ENCODE measurements at places on chromosomes 3 and 15.

DNA sequence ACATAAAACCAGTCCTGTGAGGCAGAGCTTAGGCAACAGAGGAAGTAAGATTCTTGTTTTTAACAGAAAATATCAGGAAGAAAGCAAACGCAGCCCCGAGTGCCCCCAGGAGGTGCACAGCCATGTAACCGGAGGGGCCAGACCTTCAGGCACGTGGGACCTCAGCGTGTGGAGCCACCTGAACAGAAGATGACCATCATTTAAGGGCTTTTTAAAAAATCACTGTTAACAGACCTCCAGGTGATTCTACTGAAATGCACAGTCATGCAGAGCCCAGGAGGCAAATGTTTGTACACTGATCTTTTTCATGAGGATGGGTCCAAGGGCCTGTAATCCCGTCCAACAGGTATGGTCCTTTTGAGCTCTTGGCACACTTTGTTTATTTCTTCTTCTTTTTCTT, 38.8 kb downstream of the SPG21 start:
- no peak for DNase-seq

DNA sequence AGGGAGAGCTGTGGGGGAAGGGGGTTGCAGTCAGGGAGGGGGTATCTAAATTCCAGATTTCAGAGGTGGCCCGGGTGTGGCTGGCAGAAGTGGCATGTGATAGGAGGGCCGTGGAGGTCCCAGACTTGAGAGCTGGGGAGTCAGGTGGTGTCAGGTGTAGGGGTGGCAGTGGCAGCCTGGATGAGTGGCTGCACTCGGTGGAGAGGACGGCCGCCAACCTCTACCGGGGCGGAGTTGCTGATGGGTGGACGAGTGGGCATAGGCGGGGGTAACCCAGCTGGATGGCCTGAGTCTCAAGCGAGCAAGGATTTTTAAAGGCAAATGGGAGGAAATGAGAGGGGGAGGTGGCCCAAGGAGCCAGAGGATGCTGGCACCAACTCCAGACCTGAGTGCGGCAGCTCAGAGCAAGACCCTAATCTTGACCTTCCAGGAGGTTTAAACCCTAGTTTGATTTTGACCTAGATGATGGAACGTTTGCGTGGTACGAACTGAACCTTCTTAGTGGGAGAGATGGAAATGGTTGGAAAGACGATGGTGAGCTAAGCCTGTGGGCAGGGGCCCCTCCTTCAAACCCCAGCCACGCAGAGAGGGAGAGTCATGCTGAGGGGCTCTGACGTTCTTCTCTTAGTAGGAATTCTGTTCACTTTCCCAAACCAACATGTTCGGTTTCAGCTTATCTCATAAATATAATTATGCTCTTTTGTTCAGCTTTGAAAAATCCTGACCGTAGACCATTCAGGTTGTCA, 8.0 kb downstream of the TRAK1 start:
- no peak for DNase-seq

DNA sequence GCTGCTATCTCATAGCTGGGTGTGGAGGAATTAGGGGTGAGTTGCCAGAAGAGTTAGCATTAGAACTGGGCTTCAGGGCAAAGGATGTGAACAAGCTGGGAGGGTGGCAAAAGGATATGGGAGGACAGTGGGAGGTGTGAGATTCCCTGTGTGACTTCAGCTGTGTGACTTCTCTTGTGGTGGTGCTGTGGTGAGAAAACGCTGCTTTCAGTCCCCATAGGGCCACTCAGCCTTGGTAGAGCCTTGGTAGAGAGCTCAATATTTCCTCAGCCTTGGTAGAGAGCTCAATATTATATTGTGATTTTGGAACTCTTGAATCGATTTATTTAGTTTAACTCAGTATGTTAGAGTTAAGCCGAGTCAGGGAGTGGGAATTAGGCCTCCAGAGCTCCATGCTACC, 499.7 kb downstream of the EDEM1 start:
- no peak for DNase-seq

GRCh38 chr3:194606941-194607340, 26.3 kb downstream of the TMEM44 start:
- no peak for DNase-seq

GRCh38 chr3:32022947-32023346, 41.4 kb downstream of the ZNF860 start:
- DNase-seq = no peak

DNA sequence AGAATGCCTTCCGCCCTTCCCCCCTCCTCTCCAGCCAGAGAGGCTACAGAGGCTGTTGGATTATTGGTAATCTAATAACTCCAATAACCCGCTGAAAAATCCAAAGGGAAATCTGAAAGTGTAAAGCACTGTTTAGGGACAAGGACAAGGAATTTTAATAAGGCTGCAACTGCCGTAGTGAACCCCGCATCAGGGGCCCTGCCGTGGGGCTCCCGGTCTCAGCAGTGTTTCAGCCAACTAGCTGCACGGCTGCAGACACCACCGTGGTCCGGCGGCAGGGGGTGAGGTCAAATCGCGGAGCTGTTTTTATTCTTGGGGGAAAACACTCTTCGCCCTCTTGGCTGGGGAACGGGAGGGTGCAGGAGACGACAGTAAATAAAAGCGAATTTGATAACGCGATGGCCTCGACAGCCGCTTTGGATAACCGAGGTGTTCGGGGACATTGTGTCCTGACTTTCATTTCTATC, 6.1 kb downstream of the BCL6 start:
- DNase-seq = peak; percentile 18

GRCh38 chr15:66578286-66578875, 12.6 kb upstream of the LCTL start:
- DNase-seq = no peak

DNA sequence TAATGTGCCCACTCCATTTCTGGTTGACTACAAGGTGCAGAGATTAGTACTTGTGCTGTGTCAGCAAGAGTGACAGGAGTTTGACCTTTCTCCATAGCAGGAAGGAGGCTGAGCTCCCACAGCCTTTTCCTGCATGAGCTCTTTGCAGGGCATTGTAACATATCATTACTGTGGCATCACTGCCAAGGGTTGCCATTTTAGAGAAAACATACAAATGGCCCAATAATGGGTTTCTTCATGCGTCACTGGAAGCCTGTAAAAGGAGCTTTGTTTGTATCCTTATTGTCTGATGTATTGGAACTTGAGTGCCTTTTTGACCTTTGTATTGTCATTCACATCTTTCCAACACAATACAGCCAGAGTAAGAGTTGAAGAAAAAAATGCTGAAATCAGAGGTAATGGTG, 323.0 kb upstream of the CDIN1 start:
- DNase-seq = no peak

- no peak for DNase-seq
Measured at GRCh38 chr3:43073836-43074220, 32.1 kb downstream of the POMGNT2 start.

DNA sequence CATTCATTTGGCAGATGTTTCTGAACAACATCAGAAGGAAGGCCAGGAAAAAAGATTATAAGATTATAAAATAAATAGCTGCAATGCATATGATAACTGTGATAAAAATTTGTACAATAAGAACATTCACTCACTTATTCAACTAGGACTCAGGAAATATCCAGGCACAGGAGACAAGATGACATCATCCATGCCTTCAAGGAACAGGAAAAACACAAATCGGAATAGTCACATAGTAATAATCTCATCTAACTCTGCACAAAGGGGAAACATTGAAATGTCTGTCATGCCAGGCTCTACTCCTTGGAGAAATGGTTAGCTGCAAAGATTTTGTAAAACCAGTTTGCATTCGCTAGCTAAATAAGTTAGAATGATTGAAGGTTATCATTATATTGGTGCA, 233.5 kb upstream of the AGTR1 start:
- DNase-seq = no peak

- DNase-seq = no peak
Measured at GRCh38 chr15:22981051-22981840, 1.1 kb upstream of the CYFIP1 start.

GRCh38 chr3:59451800-59452746, 402.2 kb upstream of the CFAP20DC start:
- DNase-seq = no peak

- DNase-seq = no peak
Measured at GRCh38 chr3:11050666-11051323, 58.2 kb downstream of the SLC6A1 start.

DNA sequence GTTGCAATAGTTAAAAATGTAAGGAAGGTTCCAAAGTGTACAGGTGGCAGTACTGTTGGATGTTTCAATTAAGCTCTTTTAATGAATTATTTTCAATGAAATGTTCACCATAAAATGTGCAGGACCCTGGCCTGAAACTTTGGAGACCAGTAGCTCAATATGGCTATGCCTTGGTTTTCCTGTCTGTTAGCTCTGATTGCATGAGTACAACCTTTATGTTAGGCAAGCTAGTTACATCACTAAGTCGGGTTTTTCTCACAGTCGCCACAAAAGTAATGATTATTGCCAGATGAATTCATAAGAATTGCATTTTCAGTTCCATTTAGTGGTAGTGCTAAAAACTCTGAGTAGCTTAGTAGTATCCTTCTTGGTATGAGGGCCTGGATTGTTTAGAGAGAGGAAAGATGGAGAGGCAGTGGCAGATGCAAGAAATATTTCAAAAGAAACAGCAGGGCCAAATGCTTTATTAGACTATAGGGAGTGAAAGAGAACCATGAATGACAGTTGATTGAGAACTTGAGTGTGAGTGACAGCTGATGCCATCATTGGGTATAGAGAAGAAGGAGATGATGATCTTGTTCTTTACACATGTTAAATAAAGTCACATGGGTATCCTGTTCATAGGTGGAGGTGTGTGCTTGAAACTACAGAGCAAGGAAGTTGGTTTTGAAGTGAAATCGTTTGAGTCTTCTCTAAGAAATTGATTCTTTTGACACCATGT, 109.5 kb downstream of the AKAP13 start:
- no peak for DNase-seq

- DNase-seq = no peak
Measured at GRCh38 chr3:39533226-39533625, 65.7 kb downstream of the MOBP start.

DNA sequence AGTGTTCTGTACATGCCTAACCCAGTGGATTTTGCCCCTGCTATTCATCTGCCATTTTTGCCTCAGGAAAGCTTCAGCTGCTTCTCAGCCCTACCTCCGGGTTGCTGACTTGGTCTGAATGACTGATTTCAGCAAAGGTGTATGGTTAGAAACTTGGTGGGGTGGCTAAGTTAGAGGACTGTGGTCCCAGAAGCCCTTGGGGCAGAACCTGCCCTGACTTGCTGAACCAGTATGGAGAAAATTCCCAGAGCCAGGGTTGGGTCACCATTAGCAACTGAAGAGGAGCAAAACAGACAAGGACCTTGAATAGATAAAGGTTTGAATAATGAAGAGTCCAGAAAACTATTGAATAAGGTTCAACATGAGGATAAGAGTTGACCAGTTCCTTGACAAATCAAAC, 6.1 kb upstream of the WWTR1 start:
- no peak for DNase-seq

GRCh38 chr3:195077611-195078540, 193.1 kb downstream of the XXYLT1 start:
- no peak for DNase-seq

- DNase-seq = no peak
Measured at GRCh38 chr3:158532099-158532734, 38.8 kb upstream of the MLF1 start.

DNA sequence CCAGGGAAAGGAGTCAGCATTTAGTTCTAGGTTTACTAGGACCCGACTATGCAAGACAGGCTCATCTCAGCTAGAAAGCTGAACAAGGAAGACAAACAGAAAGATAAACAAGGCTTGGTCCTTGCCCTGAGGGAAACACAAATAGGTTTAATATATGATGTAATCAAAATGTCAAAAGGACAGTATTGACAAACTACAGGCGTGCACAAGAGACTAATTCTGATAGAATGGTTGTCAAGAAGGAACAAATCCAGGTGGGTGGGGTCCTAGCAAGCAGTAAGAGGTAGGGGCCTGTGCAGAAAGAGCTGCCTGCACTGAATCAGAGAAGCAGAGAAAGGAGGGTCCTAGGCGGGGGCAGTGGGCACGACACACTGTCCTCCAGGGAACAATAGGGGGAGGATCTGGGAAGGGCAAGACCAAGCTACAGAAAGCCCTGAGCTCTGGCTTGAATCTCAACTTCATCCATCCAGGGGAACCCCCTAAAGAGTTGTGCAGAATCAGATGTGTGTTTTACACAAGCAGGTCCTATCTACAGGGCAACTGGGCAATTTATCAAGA, 23.4 kb downstream of the RFTN1 start:
- no peak for DNase-seq

GRCh38 chr3:77171026-77171425, 131.1 kb downstream of the ROBO2 start:
- no peak for DNase-seq

DNA sequence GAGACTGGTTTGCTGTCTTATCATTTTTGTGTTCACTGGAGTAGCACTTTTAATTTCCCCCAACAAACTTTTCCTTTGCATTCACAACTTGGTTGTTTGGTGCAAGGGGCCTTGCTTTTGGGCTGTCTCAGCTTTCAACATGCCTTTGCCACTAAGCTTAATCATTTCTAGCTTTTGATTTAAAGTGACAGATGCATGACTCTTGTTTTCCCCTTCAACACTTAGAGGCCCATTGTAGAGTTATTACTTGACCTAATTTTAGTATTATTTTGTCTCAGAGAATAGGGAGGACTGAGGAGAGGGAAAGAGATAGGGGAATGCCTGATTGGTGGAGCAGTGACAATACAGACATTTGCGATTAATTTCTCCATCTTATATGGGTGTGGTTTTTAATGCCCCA, 340.1 kb upstream of the MANF start:
- no peak for DNase-seq

- no peak for DNase-seq
Measured at GRCh38 chr3:179962629-179963387, 73.9 kb downstream of the PEX5L start.

DNA sequence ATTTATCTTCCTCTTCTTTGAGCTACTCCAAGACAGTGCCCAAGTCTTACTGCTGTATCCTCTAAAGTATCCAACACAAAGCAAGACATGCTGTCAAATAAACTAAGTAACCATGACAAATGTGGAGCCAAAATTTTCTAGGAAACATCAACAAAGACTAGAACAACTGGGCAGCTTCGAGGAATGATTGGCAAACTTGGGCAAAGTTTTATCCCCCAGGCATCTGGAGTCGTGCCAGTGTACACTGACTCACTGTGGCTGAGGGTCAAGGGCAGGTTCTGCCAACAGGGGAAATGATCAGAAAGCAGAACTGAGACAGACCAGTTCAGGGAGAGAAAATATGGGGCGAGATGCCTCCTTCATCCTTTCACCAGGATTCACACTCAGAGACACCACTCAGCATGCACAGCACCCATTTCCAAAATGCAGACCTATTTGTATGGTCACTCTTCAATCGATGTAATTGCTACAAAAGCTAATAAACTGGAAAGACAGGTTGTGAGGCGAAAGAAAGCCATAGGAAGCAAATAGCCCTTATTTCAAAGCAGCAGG, 65.8 kb downstream of the MB21D2 start:
- DNase-seq = no peak

DNA sequence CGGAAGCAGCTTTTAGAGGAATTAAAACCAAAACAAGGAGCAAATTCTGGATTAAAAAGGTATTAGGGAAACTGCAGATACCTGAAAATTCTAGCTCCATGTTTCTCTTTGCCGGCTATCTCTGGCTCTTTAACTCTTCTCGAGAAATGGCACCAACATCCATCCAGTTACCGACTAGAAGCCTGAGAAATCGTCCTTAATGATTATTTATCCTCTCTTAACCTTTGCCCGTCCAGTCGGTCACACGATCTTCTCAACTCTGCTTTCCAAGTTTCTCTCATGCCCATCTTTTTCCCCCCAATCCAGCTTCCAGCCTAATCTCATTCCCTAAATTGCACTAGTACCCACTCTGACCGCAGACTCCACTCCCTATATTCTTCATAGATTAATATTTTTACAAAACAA, 596 bp upstream of the SGO1 start:
- DNase-seq = no peak

Data from activated naive CD4-positive, alpha-beta T cell (primary cell).